ENCODE measurements at places on chromosomes 7 and 10. TPM values are rescaled to one million over a fixed set of nuclear protein-coding genes. Genes with fewer than 3 reads are reported as not detected.

KBTBD2 gene
- total RNA-seq = 23.4 TPM

NFE2L3 gene
- total RNA-seq = 36.3 TPM

AGAP9 gene
- total RNA-seq = 55.4 TPM

DNA sequence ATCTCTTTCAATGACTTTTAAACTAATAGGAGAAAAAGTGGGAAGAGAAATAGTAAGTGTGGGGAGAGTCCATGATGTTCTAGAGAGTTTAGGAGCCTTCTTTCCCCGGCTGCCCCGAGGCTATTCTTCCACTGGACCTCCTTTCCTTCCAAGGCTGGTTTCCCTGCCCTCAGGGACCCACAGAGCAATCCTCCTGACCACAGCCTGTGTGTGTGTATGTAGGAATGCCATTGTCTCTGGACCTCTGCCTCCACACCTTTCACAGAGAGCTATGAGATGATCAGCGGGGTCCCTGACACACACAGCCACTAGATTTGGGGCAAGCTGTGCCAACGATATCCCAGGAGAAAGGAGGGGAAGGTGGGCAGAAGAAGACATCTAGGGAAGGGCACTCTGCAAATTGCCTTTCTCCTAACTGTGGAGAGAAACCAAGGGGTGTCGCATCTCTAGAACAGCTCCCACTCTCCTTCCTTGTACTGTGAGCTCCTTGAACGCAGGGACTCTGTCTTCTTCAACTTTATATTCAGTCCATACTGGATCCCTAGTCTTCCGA, 13.3 kb upstream of the CHCHD3 start:
- DNase-seq = no peak

DNA sequence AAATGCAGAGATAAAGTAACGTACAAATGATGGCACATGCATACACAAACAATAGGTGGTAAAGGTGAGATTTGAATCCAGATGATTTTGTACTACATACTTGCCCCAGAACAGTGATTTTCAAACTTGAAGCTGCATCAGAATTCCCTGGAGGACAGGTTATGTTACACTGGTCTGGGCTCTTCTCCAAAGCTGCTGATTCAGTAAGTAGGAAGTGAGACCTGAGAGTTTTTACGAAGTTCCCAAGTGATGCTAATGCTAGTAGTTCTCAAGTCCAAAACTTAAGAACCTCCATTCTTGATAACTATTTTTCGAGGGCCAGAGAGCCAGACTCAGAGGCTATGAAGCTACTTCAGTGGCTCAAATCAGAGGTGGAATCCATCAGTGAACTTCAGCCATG, 159.0 kb upstream of the POM121L12 start:
- no peak for DNase-seq

- no peak for DNase-seq
Observed at GRCh38 chr10:54903745-54904144, 102.7 kb upstream of the PCDH15 start.

GRCh38 chr7:42227021-42227420, 10.0 kb downstream of the GLI3 start:
- DNase-seq = no peak

GRCh38 chr7:27254625-27255024, 12.0 kb downstream of the EVX1 start:
- DNase-seq = no peak

DNA sequence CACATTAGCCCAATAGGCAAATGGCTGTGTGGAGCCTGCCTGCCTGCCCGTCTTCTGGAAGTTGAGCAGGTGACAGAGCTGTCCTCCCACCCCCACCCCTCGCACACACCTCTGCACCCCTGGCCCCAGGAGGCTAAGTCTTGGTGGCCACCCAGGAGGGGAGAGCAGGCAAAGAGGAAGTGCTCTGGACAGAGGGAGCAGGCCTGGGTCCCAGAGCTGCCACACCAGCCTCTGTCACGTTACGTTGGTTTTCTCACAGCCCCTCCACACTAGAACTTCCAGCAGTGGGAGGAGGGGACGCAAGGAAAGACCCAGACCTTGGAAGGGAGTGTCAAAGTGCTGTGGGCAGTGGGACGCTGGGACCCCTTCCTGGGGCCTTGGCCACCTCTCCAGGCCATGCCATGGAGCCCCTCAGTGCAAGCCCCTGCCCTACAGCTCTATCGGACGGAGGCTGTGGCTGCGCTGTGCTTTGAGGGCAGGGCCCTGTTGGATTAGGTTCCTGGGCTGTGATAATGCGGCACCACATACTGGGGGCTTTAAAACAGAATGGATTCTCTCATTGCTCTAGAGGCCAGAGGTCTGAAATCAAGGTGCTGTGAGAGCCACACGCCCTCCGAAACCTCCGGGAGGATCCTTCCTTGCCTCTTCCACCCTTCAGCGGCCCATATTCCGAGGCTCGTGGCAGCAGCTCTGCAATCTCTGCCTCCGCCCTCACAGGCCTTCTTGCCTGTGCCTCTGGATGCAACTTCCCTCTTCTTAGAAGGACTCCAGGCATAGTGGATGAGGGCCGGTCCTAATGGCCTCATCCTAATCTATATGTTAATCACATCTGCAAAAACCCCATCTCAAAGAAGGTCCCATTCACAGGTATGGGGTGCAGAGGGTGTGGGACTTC, 9.9 kb downstream of the PRKAG2 start:
- DNase-seq = no peak

DNA sequence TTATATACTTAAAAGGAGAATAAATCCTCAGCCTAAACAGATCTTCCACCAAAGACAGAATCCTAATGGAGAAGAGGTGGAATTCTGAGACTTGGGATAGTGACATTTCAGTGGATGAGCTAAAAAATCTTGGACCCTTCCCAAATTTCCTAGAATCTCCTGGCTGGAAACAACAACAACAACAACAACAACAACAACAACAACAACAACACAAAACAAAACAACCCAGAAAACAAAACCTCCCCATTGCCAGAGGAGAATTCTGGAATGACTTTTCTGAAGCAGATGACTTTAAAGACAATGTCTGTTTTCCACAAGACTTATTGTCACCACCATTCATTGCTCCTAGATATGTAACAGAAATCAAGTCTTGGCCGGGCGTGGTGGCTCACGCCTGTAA, 322.1 kb downstream of the ARL4A start:
- DNase-seq = no peak
